ENCODE measurements at places on chromosomes 4 and X.

DNA sequence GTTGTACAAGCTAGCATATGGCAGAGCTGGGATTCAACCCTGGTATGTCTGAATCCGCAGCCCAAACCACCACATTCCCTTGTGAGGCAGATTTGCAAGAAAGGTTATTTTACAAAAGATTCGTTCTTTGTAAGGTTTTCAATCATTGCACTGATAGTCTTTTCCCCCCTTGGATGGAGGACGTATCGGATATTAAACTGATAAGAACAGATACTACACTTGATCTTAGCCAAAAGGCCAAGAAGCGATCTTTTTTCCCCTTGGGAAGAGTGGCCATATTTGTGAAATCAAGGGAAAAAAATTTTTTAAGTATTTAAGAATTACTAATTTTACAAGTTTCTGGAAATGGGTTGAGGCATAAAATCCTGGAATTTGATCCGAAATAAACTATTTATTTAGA is 34.4 kb upstream of the MSMO1 start:
- no peak for DNase-seq

DNA sequence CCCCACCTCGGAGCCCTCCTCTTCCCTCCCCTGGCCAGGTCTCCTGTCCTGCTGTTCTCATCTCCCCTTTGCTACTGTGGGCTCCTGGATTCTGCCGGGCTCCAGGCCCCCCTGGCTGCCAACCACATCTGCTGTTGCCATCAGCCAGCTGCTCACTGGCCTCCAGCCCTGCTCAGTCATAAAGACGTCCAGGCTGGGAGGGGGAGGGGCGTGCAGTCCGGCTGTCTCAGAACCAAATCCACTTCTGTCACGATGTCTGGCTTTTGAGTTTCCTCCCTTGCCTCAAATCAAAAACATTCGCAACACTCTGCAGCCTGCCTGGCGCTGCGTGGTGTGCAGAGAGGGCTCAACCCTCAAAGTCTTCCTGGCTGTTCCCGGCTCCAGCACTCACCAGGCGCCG is 7.1 kb downstream of the RASL11B start:
- DNase-seq: no peak

DNA sequence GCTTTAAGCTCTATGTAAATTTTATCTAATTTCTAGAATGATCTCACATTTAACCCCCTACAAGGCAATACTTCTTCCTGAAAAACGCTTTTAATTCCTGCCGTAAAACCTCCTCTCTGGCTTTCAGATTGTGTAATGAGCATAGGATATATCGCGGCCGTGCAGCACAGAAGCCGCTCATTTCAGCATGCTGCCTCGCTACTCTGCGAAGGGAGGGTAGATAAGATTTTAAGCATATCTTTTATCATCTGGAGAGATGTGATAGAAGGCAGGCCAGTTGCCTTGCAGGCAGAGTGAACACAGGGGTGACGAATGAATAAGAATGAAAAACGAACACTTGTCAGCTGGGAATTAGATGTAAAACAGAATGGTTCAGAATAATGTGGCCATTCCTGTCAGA is 265.5 kb downstream of the UNC5C start:
- no peak for DNase-seq

DNA sequence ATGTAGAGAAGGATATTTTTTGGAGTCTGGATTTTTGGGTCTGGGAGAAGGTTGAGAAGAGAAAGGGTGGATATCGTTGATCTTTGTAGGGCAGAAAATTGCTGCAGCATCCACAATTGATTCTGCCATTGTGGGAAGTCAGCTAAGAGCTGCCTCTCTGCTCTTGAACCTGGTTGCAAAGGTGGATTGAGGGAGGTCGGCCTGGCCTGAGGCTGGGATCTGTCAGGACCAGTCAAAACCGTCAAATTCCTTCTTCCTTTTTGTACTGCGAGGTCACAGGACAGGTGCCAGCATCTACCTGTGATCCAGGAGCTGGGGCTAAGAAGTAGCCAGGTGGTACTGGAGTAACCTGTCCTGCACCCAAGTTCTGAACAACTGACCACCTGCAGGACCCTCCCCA is 93.7 kb downstream of the SHOX start:
- no peak for DNase-seq

- peak; percentile 17 for DNase-seq
Observed at GRCh38 chr4:141636771-141637460, 533 bp downstream of the IL15 start.

DNA sequence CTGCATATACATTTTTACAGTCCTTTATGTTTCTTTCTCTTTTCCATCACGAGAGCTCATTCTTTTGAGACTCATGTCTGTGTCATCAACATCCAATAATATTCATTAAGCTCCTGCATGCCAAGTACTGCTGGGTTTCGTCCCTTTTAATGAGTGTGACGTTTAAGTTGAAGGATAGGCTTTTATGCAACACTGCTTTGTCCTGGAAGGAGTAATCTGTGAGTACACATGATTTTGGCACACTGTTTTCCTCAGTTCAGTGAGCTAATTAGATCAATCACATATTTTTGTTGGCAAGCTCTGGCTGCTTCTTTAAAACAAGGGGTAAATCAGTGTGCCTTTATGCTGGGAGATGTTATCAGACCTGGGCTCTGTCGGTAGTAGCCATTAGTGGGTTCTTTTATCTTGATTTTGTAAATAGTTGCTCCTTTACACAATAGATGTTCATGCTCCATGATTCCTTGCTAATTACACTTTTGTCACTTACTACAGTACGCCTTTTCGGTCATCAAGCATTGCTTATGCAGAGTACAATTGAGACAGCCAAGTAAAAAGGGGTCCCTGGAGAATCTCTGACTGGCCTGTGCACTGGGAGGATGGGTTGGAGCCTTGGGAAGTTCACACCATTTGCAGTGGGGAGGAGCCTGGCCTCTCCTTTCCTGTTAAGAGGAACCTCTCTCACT is 132.6 kb downstream of the FHIP1A start:
- no peak for DNase-seq

GRCh38 chrX:111728096-111728495 is 47.1 kb downstream of the ALG13 start:
- DNase-seq: no peak

- peak; percentile 7 for DNase-seq
Observed at GRCh38 chr4:1191621-1192020, 19.2 kb upstream of the SPON2 start.

- DNase-seq: no peak
Observed at GRCh38 chrX:95056901-95057300, 1382.9 kb downstream of the FAM133A start.

DNA sequence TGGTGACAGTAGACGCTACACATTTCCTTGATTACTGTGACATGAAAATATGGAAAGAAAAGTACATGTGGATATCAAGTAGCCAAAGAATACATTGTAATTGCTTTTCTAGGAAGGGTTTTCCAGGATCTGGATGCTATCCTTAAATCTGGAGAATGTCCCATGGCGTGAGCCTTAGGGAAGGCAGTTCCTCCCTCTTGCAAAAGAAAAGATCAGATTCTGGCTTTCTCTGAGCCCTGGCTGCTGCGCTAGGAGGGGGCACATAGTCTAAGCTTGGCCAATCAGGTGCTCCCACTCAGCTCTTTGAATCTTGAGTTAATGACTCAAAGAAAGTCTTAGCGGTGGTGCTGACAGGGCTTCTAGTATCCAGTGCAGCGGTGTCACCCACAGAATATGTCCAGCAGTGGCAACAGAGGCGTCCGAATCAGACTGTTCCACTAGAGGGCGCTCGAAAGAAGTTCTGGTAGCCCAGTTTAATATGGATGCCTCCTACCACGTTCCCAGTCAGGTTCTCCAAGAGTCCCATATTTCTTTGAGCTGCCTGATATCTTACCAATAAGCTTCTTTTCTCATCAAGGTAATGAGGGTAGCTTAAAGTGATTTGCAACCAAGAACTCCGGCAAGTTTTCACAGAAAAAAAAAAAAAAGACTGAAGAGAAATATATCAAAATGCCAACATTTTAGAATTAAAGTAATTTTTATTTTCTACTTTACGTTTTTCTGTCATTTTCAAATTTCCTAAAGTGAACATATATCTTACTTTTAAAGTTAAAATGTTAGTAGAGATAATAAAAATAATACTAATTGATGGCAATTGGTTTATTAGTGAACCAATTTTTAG is 213.4 kb upstream of the S100G start:
- DNase-seq: peak; percentile 40

DNA sequence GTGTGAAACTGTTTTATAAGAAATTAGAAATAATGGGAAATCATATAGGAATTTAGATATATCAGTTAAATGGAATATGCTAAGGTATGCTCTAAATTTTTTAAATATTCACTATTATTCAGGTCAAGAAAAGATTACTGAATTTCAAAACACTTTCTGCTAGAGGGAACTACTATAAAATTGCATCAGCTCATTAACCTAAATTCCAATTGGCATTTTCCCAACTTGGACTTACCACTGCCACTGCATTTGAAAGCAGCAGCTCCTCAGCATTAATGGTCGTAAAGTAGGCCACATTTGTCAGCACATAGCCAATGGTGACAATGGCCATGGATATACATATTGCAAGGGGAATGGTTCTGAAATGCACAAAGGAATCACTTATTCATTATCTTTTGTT is 57.3 kb downstream of the SLC7A11 start:
- DNase-seq: no peak

GRCh38 chrX:39931529-39932282 is 166.1 kb downstream of the BCOR start:
- no peak for DNase-seq

- DNase-seq: no peak
Observed at GRCh38 chrX:123291623-123292022, 107.5 kb downstream of the GRIA3 start.

DNA sequence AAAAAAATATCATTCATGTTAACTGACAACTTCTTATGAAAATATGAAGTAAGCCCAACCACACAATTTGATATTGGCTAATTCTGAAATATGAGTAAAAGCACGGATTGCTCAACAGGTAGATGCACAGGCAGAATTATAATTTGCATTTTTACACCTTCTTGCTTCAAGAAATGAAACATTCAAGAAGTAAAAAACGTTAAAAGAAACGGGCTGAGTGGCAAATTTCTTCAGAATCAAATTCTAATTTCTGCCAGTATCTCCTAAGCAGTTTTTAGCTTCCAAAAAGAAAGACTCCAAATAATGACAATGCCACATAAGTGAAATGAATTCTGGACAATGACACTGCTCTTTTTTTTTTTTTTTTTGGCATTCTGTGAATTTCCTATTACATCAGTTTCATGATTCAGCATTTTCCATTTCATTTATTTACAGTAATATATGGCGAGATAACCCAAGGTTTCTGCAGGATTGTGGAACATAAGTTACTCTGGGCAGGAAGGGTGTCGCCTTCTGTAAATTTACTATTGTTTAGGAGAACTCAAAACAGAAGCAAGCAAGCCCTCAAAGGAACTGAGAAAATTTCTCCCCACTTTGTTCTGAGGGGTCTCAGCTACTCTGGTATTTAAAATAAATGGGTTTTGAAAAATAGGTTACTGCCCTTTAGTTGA is 1.4 kb downstream of the SEL1L3 start:
- DNase-seq: no peak

- no peak for DNase-seq
Observed at GRCh38 chr4:7823416-7823824, 116.2 kb downstream of the AFAP1 start.

GRCh38 chr4:74364652-74365491 is at the start of gene EREG:
Gene EREG, plus strand, starts transcription at chr4:74365145. Its CDS starts 164 bp downstream, at chr4:74365309.
- peak; percentile 63 for DNase-seq

GRCh38 chrX:85903692-85904471 is 143.5 kb downstream of the CHM start:
- DNase-seq: no peak

- DNase-seq: no peak
Observed at GRCh38 chr4:159443975-159444374, 341.1 kb downstream of the RAPGEF2 start.

- DNase-seq: no peak
Observed at GRCh38 chr4:160347197-160347596, 1244.3 kb downstream of the RAPGEF2 start.

DNA sequence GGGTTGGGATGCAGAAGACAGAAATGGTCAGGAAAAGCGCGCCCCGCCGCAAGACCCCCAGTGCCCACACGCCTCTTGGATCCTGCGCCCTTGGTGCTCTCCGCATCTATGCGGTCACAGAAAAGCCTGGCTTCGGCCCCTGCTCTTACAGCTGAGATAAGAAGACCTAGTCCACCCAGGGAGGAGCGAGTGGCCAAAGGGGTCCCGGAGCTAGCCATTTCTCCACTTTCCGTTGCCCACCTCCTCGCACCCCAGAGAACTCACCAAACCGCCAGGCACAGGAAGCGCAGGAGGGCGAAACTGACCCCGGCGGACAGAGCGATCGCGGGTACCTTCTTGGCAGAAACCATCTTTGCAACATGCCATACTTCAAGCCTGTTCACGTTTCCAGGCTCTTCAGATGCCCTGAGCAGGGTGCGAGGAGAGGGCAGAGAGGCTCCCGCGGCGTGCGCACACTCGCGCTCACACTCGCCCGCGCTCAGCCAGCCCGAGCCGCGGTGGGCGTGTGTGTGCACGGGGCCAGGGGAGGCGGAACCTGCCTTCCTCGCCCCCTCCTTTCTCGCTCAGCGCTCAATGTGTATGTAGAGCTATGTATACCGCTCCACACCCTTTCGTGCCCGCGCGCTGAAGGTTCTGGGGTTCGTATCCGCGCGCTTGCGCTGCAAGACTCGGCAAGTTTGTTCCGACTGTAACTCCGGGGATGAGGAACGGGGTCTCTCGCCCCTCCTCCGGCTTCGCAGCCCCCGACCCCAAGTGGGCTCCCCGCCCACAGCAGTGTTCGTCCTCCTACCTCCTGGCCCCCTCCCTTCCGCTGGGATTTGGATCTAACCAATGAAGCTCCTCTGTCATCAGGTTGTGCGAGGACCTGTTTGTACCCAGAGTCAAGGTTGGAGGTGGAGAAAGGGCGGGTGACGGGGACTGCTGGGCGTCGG is at the start of gene GABRA4:
GABRA4 (minus strand) TSS at position 507 of the 932 bp plus-strand sequence; CDS start at position 350, 157 bp downstream.
- DNase-seq: no peak

- DNase-seq: no peak
Observed at GRCh38 chr4:80070880-80071603, 2.0 kb downstream of the ANTXR2 start.

DNA sequence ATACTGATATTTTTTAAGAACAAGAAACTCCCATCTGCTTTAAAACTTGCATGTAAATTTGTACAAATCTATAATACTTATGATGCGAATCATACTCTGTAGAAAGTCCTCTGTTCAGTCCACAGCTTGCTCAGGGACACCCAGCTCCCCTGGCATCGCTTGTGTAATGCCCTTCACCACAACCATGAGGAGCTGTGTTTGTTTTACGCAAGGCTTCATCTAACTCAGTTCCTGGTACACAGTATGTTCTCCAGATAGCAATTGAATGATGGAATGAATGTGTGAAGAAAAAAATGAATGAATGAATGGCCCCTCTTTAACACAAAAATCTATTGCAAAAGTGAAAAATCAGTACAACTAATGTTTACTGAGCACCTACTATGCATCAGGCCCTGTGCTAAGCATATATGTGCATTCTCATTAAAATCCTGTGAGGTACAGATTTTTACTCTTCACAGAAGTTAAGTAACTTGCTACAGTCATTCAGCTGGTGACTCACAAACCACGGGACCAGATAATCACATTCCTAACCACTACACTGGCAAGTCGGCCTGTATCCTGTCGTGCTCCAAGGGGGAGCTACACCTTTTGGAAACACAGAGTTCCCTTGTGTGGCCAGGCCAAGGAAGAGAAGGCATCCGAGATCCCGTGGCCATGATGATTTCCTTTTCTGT is 58.7 kb upstream of the KDR start:
- no peak for DNase-seq

GRCh38 chrX:48461830-48462229 is 8.2 kb downstream of the SLC38A5 start:
- DNase-seq: no peak

GRCh38 chr4:6225469-6225868 is 25.1 kb upstream of the JAKMIP1 start:
- DNase-seq: no peak

Data from CD4-positive, alpha-beta T cell treated with Interleukin-15 for 1 hour (primary cell).